SW480 (cell line): ENCODE measurements at places on chromosomes 1 and 21.

DNA sequence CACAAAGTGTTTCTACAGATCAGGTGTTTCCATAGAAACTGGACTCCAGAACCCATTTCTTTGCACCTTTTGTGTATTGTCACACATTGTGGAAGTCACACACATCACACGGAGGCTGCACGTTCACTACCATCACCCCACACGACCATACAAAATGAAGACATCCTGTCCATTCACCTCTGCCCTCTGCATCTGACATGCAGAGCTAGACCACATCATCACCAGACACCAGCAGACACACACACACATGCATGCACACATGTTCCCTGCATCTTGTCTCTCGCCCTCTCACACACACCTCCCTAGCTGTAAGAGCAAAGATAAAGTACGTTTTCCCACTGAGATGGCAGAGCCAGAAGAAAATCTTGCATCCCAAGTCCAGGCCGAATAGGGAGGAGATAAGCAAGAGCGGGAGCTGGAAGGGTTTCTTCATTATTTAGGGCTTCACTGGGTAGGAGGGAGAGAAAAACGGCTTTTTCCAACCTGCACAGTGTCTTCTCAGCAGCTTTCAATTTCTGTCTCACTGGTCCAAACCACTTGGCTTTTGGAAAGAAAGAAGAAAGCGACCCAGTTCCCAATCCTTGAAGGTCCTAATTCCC lies 709 bp downstream of the PRELP start:
- DNase-seq, result no peak

- no peak for DNase-seq
Measured at GRCh38 chr1:231774719-231775335, 148.2 kb downstream of the DISC1 start.

GRCh38 chr21:32426592-32427051 lies 14.1 kb downstream of the EVA1C start:
- DNase-seq, result no peak

DNA sequence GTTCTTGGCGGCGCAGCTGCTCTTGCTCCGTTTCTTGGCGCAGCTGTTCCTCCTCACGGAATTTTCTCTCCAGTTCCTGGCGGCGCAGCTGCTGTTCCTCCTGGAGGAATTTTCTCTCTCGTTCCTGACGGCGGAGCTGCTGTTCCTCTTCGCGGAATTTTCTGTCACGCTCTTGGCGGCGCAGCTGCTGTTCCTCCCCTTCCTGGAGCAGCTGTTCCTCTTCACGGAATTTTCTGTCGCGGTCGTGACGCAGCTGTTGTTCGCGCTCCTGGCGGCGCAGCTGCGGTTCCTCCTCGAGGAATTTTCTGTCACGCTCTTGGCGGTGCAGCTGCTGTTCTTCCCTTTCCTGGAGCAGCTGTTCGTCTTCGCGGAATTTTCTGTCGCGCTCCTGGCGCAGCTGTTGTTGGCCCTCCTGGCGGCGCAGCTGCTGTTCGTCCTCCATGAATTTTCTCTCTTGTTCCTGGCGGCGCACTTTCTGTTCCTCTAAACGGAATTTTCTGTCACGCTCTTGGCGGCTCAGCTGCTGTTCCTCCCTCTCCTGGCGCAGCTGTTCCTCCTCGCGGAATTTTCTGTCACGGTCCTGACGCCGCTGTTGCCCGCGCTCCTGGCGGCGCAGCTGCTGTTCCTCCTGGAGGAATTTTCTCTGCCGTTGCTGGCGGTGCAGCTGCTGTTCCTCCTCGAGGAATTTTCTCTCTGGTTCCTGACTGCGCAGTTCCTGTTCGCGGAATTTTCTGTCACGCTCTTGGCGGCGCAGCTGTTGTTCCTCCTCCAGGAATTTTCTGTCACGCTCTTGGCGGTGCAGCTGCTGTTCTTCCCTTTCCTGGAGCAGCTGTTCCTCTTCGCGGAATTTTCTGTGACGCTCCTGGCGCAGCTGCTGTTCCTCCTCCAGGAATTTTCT lies 7.0 kb downstream of the TCHH start:
- peak; percentile 55 for DNase-seq

DNA sequence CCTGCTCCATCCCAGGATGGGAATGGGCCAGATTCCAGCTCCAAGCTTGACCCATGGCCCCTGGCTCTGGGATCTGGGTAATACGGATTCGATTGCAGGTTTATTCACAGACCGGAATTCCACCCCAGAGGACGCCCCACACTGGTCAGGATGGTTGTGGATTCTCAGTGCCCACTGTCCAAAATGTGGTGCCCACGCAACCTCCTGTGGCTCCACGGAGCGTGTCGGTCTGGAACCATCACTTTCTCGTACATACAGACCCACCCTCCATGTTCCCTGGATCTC lies 31.6 kb downstream of the KRTAP10-1 start:
- DNase-seq, result no peak

DNA sequence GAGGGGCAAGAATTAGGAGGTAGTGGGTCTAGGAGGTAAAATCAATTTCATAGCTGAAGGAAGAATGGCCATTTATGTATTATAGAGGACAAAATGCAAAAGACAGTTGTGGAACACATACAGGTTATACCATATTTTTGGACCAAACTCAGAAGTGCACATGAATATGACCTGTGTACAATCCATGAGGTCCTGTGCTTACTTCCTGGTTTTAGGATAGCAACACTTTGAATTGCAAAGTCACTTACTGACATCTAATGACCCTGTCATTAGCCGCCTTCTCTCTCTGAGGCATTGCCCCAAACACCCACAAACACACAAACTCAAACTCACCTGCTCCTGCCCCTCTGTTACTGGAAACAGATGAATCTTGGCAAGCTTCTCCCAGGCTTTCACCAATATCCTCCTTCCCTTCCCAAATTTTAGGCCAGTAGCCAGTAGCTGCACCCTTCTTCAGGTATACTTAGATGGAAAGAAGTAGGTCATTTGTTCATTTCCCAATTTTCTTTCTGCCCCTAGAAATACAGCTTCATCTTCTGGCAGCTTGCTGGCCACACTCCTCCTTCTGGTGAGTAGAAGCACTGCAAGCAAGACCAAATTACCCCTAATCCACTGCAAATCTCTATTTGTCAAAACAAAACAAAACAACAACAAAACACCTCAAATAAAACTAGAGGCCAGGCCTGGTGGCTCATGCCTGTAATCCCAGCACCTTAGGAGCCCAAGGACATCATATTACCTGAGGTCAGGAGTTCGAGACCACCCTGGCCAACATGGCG lies 13.7 kb upstream of the RPL5 start:
- DNase-seq, result peak; percentile 27

GRCh38 chr1:204104331-204105130 lies 31.6 kb downstream of the SOX13 start:
- DNase-seq, result peak; percentile 95
